NCI-H460 (cell line): ENCODE measurements at places on chromosomes 5 and 9. TPM values are rescaled to one million over a fixed set of nuclear protein-coding genes. Genes with fewer than 3 reads are reported as not detected.

GFI1B gene
- not detected in 2 replicates for total RNA-seq

SLCO4C1 gene
- 0.03 and 0.05 TPM in 2 replicates for total RNA-seq

MCC gene
- 17.7 and 19.5 TPM in 2 replicates for total RNA-seq

PCDHA9 gene
- 0.02 TPM in 1 of 2 replicates, not detected in the other for total RNA-seq

PCDHA1 gene
- 0.07 and 0.12 TPM in 2 replicates for total RNA-seq

SELENOP gene
- total RNA-seq = 2.6 and 4.5 TPM in 2 replicates

RASGEF1C gene
- 0.30 and 0.49 TPM in 2 replicates for total RNA-seq

CPLANE1 gene
- 23.7 and 31.6 TPM in 2 replicates for total RNA-seq

IFNA2 gene
- not detected in 2 replicates for total RNA-seq

KCNT1 gene
- not detected in 2 replicates for total RNA-seq

SAPCD2 gene
- 32.4 and 43.6 TPM in 2 replicates for total RNA-seq

PCDHGC3 gene
- total RNA-seq = 5.9 and 7.0 TPM in 2 replicates

CCL27 gene
- total RNA-seq = 0.47 TPM in 1 of 2 replicates, not detected in the other

KCNV2 gene
- not detected in 2 replicates for total RNA-seq

FBP2 gene
- not detected in 2 replicates for total RNA-seq

GPRIN1 gene
- total RNA-seq = 1.5 and 2.0 TPM in 2 replicates

PHYHD1 gene
- total RNA-seq = not detected in 2 replicates

SPINK4 gene
- total RNA-seq = not detected in 2 replicates

OR1Q1 gene
- total RNA-seq = not detected in 2 replicates

CCNJL gene
- 9.1 and 10.3 TPM in 2 replicates for total RNA-seq

CCIN gene
- not detected in 2 replicates for total RNA-seq

DNAJA1 gene
- 51.1 and 63.2 TPM in 2 replicates for total RNA-seq

SURF2 gene
- 51.3 and 52.6 TPM in 2 replicates for total RNA-seq

TMEM215 gene
- not detected in 2 replicates for total RNA-seq

FOXD4 gene
- total RNA-seq = 0.14 and 0.30 TPM in 2 replicates

TMEM161B gene
- 32.6 and 36.8 TPM in 2 replicates for total RNA-seq

C9orf153 gene
- total RNA-seq = 0.14 and 0.40 TPM in 2 replicates

KCNN2 gene
- total RNA-seq = 0.23 TPM in 1 of 2 replicates, not detected in the other

HMCN2 gene
- 0.20 and 0.38 TPM in 2 replicates for total RNA-seq

IL3 gene
- not detected in 2 replicates for total RNA-seq

C5orf58 gene
- not detected in 2 replicates for total RNA-seq

DRD1 gene
- not detected in 2 replicates for total RNA-seq

STING1 gene
- total RNA-seq = 1.6 and 3.0 TPM in 2 replicates

PDCD1LG2 gene
- total RNA-seq = 7.0 and 9.8 TPM in 2 replicates

SH3TC2 gene
- 1.5 and 1.8 TPM in 2 replicates for total RNA-seq

C5orf34 gene
- 11.5 and 13.1 TPM in 2 replicates for total RNA-seq

ACTL7B gene
- total RNA-seq = not detected in 2 replicates

GPX3 gene
- total RNA-seq = 47.7 and 48.8 TPM in 2 replicates

MYMK gene
- total RNA-seq = not detected in 2 replicates

MEF2C gene
- 26.5 and 29.8 TPM in 2 replicates for total RNA-seq

CTSV gene
- 2.2 and 2.8 TPM in 2 replicates for total RNA-seq

INSL6 gene
- total RNA-seq = not detected in 2 replicates

MTMR12 gene
- total RNA-seq = 20.3 and 21.6 TPM in 2 replicates

SPRY4 gene
- 21.8 and 24.7 TPM in 2 replicates for total RNA-seq

EPB41L4B gene
- 23.1 and 24.5 TPM in 2 replicates for total RNA-seq

PRLR gene
- not detected in 2 replicates for total RNA-seq

CNTFR gene
- total RNA-seq = 0.17 TPM in 1 of 2 replicates, not detected in the other

PSMD5 gene
- total RNA-seq = 30.9 and 36.9 TPM in 2 replicates

RFESD gene
- total RNA-seq = 8.9 and 9.4 TPM in 2 replicates

CAVIN4 gene
- 0.67 and 1.4 TPM in 2 replicates for total RNA-seq

SLC6A19 gene
- total RNA-seq = not detected in 2 replicates
